NB4 (cell line): ENCODE measurements at places on chromosomes 4 and X.

DNA sequence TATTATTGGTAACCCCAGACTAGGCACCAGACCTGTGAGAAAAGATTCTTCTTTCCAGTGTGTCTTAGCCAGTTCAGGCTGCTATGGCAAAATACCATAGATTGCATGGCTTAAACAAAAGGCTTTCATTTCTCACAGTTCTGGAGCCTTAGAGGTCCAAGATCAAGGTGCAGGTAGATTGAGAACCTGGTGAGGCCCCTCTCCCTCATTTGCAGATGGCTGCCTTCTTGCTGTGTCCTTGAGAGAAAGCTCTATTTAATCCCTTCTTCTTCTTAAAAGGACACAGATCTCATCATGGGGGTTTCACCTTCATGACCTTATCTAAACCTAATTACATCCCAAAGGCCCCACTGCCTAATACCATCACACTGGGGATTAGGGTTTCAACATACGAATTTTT, 3.5 kb upstream of the PDLIM3 start:
- DNase-seq: no peak

DNA sequence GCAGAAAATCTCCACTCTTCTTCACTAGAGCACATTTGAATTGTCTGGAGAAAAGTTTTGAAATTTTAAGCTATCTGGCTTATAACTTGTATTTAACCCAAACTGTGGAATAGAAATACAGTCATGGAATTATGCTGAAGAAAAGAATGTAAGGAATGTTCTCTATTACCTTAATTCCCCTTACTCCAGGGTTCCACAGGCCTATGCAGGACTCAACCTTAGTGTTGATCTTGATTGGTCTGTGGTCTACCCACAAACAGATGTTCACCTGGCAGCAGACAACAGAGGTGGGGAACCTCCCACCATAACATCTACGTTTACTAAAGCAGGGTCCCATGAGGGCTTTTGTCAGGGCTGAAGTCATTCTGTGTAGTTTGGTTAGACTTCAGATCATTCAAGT, 189.3 kb upstream of the GPRIN3 start:
- no peak for DNase-seq

GRCh38 chrX:111511477-111511876, at the start of gene SERTM2:
Gene SERTM2 (plus strand): TSS chrX:111511645. CDS start chrX:111518858, 7,213 bp downstream.
- peak; percentile 26 for DNase-seq

DNA sequence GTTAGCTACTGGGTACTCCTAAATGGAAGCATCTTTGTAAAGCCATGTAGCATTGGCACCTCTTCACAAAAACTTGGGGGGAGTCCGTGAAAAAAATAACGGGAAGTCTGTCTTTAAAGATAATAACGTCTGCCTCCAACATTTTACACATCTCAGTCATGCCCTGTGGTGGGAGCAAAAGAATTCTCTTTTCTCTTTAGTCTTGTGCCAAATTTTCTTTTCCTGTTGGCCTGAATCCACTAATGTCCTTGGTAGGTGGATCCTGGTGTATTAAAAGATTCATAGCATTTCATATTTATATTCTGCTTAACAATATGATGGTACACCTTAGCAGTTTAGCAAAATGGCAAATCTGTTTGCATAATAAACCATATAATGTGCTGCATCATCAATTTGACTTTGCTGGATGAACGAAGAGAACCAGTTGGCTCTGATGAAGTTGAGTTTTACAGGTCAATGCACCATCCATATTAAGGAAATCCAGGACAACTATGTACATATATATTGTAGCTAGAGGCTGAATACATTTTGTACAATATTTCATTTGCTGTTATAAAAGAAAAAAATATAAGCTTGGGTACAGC, 746.4 kb upstream of the MAGEB2 start:
- DNase-seq: no peak

GRCh38 chrX:25968920-25969319, 169.2 kb upstream of the MAGEB18 start:
- DNase-seq: peak; percentile 41

DNA sequence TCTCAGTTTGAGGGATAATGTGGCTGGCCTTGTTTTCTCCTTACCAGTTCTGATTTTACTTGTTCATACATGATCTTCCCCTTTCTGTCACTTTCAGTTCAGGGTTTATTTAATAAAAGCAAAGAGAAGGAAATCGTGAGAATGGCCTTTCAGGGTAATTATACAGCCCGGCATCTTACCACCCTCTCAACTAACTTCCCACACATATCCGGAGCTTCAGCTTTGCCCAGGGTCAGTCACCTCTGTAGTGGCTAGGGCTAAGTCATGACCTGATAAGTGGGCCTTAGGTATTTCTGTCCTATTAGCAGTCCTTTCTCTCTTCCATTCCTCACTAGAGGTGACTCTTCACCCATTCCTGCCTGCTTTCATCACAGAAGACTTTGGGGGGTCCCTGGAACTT, 15.8 kb downstream of the TRPC5 start:
- no peak for DNase-seq

- no peak for DNase-seq
Measured at GRCh38 chr4:54614149-54614548, 43.6 kb upstream of the KIT start.

GRCh38 chr4:18294846-18295245, 273.3 kb upstream of the LCORL start:
- DNase-seq: no peak

- no peak for DNase-seq
Measured at GRCh38 chr4:69773484-69773883, 13.1 kb upstream of the SULT1B1 start.

- DNase-seq: no peak
Measured at GRCh38 chr4:138389976-138390685, 148.0 kb upstream of the SLC7A11 start.
